Activated CD4-positive, alpha-beta T cell treated with anti-CD3 and anti-CD28 coated beads for 36 hours (primary cell): ENCODE measurements at places on chromosomes 16 and 17.

- no peak for DNase-seq
These were observed 12.7 kb upstream of the NSRP1 start for GRCh38 chr17:30103921-30104320.

GRCh38 chr17:1931844-1932579 lies 93.1 kb downstream of the RTN4RL1 start:
- no peak for DNase-seq

GRCh38 chr16:88830258-88830657 lies 18.5 kb upstream of the APRT start:
- DNase-seq = no peak

GRCh38 chr16:84356591-84357116 lies 11.7 kb upstream of the ATP2C2 start:
- no peak for DNase-seq

DNA sequence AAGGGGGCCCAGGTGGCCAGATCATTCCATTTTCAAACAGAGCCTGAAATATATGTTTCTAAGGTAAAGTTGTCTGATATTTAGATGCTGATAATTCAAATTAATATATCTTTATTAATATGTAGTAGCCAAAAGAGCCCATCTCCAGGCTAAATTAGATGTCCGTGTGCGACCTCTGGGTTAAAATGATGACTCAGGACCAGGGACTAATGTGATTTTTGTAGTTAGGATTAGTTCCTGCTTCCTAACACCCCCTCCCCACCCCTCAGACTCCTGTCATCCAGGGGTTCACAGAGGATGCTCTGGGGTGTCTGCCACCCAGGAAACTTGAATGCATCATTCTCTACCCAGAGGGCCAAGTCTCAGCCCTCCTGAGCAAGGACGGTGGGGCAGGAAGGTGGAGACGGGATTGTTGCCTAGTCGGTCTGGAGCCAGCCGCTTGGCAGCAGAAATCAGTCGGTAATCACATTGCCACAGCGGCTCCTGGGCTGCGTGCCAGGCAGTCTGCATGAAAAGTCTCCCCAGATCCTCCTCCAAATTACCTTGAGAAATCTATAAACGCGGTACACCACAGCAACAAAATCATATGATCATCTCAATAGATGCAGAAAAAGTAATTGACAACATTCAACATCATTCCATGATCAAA lies 29.8 kb downstream of the CNGB1 start:
- DNase-seq = no peak

DNA sequence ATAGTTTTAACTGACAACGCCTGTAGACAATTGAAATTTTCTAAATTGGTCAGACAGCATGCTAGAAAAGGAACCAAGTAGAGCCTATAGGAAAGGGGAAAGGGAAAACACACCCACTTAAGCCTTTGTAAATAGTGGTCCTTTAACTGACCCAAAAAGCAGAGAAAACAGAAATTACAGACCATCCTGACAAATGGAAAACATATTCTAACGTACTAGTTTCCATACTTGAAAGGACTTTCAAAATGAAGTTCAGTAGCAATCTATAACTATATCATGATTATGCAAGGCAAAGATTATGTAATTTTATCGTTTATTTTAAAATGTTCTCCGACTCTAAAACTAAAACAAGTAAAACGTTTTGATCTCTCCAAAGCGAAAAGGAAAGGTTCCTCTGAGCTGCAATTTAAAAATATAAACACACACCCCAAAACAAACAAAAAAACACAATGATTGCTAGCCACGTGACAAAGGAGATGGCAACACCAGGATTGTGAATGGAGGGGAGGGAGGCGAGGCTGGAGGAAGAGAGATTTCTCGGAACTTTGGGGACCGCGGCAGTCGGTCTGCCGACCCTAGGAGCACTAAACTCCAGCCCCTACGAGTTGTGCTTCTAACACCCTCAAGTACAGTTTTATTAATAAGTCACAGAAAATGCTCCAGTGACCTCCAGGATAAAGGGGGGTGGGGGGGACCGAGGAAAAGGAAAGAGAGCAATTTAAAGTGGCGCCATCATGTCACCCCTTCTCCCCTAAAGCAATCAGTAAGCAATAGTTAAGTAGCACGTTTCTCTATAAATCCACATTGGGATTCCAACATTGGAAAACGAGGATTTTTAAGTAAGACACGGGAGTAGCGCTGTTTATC lies 1.7 kb downstream of the KANSL1 start:
- DNase-seq = peak; percentile 44

- DNase-seq = no peak
These were observed 79.8 kb downstream of the HELZ start for GRCh38 chr17:67165201-67165600.

- DNase-seq = no peak
These were observed 197.9 kb downstream of the HS3ST3B1 start for GRCh38 chr17:14498812-14499211.

DNA sequence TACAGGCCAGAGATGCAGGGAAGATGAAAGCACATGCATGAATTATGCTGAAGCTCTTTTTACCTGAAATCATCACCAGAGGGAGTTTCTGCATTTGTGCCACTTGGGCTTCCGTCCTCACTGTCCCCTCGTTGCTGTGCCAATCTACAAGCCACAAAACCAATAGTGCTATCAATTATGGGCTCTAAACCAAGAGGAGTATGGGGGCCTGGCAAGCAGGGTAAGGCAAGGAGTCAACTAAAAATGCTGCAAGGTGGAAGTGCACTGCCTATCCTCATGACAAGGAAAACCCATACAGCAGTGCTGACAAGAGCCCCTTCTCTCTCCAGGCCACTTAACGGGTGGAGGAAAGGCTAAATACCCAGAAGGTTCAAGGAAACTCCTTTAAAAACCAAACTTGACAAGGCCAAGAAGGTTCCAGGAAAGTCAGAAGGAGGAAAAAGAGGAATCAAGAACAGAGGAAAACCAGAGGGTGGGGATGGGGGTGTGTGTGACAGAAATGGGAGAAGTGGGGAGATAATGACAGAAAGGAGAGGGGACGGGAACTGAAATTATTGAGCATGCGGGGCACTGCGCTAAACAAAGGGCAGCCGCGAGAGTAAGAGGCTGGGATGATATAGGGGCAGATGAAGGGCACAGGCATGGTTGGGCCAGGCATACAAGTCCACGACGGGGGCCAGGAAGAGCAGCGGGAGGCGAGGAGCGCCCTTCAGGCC lies 674 bp downstream of the C17orf75 start:
- peak; percentile 74 for DNase-seq

GRCh38 chr17:16491131-16491702 lies 776 bp downstream of the LRRC75A start:
- DNase-seq = peak; percentile 45

DNA sequence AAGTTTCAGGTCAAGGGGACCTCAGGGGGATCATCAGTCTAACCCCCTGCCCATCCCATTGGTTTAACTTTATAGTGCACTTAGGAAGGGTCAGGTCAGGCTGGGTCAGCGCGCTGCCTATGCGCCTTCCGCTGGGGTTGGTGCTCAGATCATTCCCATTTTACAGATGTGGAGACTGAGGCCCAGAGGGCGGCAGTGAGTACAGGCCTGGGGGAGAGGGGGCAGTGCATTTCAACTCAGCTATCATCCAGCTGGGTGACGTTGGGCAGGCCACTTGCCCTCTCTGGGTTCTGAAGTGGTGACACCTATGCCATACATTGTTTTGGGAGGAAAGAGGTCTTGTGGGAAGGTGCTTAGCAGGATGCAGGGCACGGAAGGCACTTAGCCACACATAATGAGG lies 127.8 kb upstream of the CDC42EP4 start:
- DNase-seq = no peak

DNA sequence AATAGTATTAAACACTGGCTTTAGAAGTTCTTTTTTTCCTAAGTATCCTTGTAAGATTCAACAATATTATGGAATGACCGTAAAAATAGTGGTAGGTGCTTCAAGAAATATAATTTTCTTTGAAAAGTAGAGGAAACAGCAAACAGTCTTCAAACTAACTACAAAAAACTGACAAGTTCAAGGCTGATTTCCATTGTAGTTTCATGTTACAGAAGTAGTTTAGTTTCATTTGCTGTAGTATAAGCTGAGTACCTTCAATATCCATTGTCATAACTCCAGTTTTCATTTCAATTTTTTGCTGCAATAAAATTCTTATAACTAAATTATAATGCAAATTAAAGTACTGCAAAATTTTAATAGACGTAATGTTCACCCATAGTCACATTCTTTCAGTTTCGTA lies 19.3 kb downstream of the PHKB start:
- DNase-seq = no peak

- DNase-seq = no peak
These were observed 5.6 kb upstream of the CHMP6 start for GRCh38 chr17:80986046-80986445.

DNA sequence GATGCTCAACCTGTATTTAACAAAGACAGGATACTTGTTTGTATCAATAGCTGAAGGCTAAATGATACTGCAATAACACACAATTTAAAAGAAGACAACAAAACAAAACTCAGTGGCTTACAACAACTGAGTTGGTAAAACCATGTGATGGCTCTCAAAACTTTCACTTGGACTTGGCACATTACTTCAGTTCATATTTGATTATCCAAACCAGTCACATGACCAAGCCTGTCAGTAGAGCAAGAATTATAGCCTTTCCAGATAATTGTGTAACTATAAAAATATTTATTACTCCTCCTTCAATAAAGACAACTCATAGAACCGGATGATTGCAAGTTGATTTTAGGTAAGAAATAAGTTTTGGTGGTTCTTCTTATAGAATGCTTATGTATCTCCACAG lies 56.8 kb downstream of the NQO1 start:
- no peak for DNase-seq

- DNase-seq = no peak
These were observed 5.3 kb downstream of the ARHGAP17 start for GRCh38 chr16:25009822-25010221.

DNA sequence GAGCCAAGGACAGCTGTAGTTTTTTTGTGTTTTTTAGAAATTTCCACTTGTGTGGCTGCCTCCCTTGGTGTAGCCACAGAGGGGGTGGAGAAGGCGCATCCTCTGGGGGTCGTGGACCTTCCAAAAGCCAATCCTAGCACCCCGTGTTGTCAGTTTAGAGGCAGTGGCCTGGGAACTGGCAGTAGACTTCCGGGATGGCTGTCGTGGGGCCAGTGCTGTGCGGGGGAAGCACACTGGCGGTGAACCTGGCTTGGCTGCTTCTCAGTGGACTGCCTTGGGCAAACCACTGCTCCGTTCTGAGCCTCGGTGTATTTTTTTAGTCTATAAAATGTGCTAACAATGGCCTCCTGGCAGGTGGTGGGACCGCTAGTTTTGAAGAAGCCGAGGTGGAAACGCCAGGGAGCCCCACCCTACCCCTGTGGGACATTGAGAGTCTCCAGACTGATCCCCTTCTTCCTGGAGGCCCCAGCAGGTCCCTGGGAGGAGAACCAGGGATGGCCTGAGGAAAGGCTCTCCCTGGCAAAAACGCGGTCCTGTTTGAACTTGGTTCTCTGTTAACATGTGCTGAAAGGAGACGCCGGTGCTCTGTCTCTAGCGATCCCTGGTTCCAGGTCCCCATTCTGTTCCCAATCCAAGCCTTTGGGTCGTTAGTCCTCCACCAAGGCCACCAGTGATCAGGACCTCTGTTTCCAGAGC lies 125.7 kb downstream of the CMIP start:
- no peak for DNase-seq

- no peak for DNase-seq
These were observed 85.5 kb upstream of the RPL38 start for GRCh38 chr17:74117999-74118421.

DNA sequence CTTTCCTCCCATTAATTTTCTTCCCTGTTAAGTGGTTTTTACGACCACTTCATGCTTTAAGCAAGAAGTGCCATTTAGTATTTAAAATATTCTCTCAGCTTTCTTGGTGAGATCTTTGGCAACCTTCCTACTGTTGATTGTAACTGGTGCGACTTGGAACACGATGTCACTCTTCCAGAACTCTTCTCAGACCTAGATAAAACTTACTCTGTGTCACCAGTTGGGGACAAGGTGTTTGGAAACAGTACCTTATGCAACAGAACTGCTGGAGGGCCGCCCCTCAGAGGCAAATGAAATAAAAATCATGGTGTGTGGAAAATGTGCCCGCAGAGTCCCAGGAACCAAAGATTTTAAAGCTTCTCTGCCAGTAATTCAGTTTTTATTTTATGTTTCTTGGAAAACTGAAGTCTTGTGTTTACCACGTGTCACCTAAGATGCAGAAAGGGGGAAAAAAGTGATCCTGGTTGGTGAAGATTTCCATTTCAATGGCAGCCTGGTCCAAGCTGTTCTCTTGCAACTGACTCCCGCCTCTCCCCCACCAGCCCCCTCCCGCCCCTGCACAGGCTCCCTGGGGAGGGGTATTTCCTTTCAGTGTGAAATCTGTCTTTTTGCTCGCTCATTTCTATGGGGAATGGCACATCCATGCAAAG lies 7.2 kb upstream of the HSD11B2 start:
- DNase-seq = no peak

DNA sequence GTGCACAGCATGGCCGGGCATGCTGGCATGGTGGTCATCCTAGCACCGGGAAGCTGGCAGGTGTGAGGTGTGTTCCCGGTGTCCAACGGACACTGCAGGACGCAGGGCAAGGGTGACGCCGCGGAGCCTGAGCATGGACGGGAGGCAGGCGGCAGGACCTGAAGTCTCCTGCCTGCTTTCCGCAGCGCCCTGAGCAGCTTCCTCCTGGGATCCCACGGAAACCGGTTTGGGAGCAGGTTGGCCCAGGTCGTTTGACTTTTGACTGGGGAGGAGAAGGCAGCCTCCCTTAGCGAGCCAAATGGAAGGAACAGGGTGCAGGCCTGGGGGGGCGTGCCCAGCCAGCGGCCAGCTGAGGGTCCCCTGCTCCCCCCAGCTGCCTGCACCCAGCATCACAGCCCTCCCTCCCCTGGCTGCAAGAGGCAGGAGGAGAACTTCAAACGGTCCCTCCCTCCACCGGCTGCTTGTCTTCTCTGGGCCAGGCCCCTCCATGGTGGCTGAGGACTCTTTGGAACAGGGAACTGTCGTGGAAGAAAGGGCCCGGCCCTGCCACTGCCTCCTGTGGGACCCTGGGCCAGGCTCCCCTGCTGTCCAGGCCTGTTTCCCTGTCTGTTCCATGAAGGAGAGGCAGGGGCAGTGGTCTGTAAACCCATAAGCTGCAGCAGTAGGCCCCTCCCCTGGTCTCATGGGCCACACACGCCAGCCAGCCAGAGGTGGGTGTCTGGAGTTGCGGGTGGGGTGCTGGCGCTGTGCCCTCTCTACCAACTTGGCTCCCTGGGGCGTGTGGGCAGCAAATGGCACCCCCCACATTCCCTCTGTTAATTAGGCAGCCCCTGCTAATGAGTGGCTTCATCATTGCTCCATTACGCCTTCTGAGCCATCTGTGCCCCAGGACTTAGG lies 7.8 kb upstream of the ADGRG1 start:
- DNase-seq = no peak

GRCh38 chr16:56869513-56870275 lies 4.7 kb downstream of the SLC12A3 start:
- peak; percentile 64 for DNase-seq

GRCh38 chr17:43900858-43901754 lies 6.2 kb downstream of the MPP2 start:
- DNase-seq = no peak

- DNase-seq = no peak
These were observed 138.8 kb downstream of the CCDC182 start for GRCh38 chr17:57606111-57606875.

GRCh38 chr17:57121308-57122042 lies 36.4 kb downstream of the AKAP1 start:
- DNase-seq = peak; percentile 22
